ENCODE measurements at places on chromosomes 4 and X. TPM values are rescaled to one million over a fixed set of nuclear protein-coding genes. Genes with fewer than 3 reads are reported as not detected.

Gene NRK
- total RNA-seq, result not detected

Gene CABS1
- not detected for total RNA-seq

Gene FIP1L1
- 44.1 TPM for total RNA-seq

Gene C4orf51
- total RNA-seq, result not detected

Measured in LHCN-M2 (cell line).